Gastrocnemius medialis (tissue), 4 donors: ENCODE measurements at places on chromosomes 5 and 9.

- H3K4me1 ChIP-seq, result peaks cover 40% of the 10 kb centered on the region
- no peaks in the 10 kb centered on the region for H3K36me3 ChIP-seq
- H3K27me3 ChIP-seq, result no peaks in the 10 kb centered on the region
- DNase-seq, result peak; percentile 83
- H3K27ac ChIP-seq, result peak overlapping the region; percentile 98
Observed at GRCh38 chr9:121598965-121599871, 52.2 kb upstream of the DAB2IP start.

- no peak for DNase-seq
- no peaks in the 10 kb centered on the region for H3K27me3 ChIP-seq
- H3K4me1 ChIP-seq, result no peaks in the 10 kb centered on the region
- H3K36me3 ChIP-seq, result no peaks in the 10 kb centered on the region
- H3K27ac ChIP-seq, result no peak overlapping the region
Observed at GRCh38 chr5:41143131-41143901, 70.0 kb downstream of the C6 start.

GRCh38 chr5:87137283-87137682 is 130.4 kb upstream of the RASA1 start:
- no peak overlapping the region for H3K4me3 ChIP-seq
- H3K4me1 ChIP-seq, result peaks cover 7% of the 10 kb centered on the region
- H3K27ac ChIP-seq, result no peak overlapping the region
- no peaks in the 10 kb centered on the region for H3K36me3 ChIP-seq

- H3K4me3 ChIP-seq, result no peak overlapping the region
- no peak for DNase-seq
- H3K27me3 ChIP-seq, result peaks cover 23% of the 10 kb centered on the region
- no peaks in the 10 kb centered on the region for H3K4me1 ChIP-seq
- H3K36me3 ChIP-seq, result no peaks in the 10 kb centered on the region
- H3K27ac ChIP-seq, result no peak overlapping the region
Observed at GRCh38 chr9:133653638-133654037, 17.5 kb downstream of the DBH start.

GRCh38 chr9:135463140-135463539 is 16.4 kb upstream of the PPP1R26 start:
- H3K27me3 ChIP-seq, result no peaks in the 10 kb centered on the region
- H3K36me3 ChIP-seq, result no peaks in the 10 kb centered on the region
- no peak for DNase-seq
- H3K4me1 ChIP-seq, result no peaks in the 10 kb centered on the region

GRCh38 chr9:99241106-99241505 is 19.0 kb downstream of the SEC61B start:
- H3K4me3 ChIP-seq, result no peak overlapping the region
- DNase-seq, result no peak
- peaks cover 6% of the 10 kb centered on the region for H3K36me3 ChIP-seq
- no peak overlapping the region for H3K27ac ChIP-seq
- H3K27me3 ChIP-seq, result no peaks in the 10 kb centered on the region

DNA sequence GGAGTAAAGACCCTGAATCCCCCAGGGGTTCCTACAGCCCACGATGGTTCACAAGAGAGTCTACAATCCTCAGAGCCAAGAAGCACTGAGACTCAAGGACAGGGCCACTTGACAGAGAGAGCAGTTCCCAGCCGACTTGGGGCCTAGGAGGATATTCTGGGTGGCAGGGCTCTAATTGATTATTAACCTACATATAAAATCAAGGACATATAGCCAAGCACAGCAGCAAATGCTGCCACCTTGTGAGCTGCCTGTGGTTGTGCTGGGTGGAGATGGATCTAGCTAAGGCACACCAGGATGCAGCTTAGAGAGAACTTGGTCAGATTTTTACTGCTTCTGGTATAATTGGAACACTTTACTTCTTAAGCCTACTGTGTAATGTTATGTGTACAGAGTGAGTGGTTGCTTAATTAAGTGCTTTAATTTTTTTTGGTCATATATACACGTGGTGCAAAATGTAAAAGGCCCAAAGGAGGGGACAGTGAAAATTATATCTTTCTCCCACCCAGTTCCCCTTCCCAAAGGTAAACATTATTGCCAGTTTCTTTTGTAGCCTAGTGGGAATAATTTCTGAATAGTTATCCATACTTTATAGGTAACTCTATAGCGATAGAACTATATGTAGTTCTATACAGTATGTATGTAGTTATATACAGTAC is 78.8 kb downstream of the F2RL2 start:
- H3K27ac ChIP-seq, result no peak overlapping the region
- no peak overlapping the region for H3K4me3 ChIP-seq
- H3K27me3 ChIP-seq, result no peaks in the 10 kb centered on the region

GRCh38 chr5:74538206-74538661 is 102.3 kb downstream of the ENC1 start:
- DNase-seq, result peak; percentile 54
- H3K4me1 ChIP-seq, result no peaks in the 10 kb centered on the region
- no peaks in the 10 kb centered on the region for H3K27me3 ChIP-seq
- no peak overlapping the region for H3K27ac ChIP-seq

DNA sequence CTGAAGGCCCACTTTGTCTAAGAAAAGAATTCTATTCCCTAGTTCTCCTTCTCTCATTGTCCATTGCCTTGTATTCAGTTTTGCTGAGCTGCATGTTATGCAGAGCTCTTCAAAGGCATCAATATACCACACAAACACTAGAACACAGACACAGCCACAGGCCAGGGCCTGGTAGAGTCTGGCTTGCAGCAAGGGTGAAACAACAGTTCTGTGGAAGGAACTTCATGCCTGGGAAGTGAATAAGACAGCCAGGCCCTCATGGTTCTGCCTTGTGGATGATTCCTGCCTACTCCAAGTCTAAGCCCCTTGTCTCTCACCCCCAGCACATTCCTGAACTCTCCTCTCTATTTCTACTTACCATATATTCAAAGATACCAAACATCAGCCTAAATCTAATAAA is 30.8 kb downstream of the KLHL3 start:
- no peak for DNase-seq
- peaks cover under 1% of the 10 kb centered on the region for H3K4me1 ChIP-seq
- no peak overlapping the region for H3K27ac ChIP-seq
- H3K36me3 ChIP-seq, result no peaks in the 10 kb centered on the region
- no peak overlapping the region for H3K4me3 ChIP-seq
- H3K27me3 ChIP-seq, result no peaks in the 10 kb centered on the region

DNA sequence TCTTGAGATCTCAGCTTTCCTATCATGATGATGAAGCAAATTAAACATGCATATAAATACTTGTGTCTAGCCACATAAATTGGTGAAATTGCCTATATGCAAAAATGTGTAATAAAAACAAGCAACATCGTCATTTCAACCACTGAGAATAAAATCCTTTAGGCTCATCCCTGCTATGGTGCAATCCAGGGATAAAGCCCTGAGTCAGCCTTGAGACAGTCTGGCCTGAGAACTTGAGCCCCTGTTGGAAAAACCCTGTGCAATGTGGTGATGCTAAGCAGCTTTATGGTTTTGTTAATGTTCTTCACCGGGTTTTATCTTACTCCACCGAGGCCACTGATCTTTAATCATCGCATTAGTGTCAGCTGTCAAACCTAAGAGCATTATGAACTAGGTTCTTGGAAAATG is 170.5 kb downstream of the DCP2 start:
- H3K4me3 ChIP-seq, result no peak overlapping the region
- H3K4me1 ChIP-seq, result peaks cover 9% of the 10 kb centered on the region
- no peak overlapping the region for H3K27ac ChIP-seq
- H3K27me3 ChIP-seq, result no peaks in the 10 kb centered on the region
- no peaks in the 10 kb centered on the region for H3K36me3 ChIP-seq

- no peak for DNase-seq
- H3K27me3 ChIP-seq, result no peaks in the 10 kb centered on the region
- H3K4me1 ChIP-seq, result no peaks in the 10 kb centered on the region
Observed at GRCh38 chr9:3446313-3446712, 79.5 kb downstream of the RFX3 start.
